Nephron progenitor cell (in vitro differentiated cells): ENCODE measurements at places on chromosomes 16 and 17.

DNA sequence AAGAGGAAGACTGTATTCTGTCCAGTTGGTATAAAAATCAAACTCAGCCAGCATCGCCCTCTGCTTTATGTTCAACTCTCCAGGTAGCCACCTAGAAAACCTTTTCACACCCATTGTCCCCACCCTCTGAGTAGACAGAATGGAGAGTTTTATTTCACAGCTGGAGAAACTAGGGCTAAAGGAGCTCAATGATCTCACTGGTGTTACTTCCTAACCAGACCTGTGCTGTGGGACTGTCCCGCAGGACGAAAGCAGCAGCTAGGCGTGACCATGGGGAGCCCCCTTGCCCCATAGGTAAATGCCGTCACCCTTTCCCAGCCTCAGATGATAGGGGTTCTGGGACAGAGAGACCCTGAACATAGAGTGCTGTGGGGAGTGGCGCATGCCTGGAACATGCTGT, 67.7 kb downstream of the CYLD start:
- DNase-seq: no peak

DNA sequence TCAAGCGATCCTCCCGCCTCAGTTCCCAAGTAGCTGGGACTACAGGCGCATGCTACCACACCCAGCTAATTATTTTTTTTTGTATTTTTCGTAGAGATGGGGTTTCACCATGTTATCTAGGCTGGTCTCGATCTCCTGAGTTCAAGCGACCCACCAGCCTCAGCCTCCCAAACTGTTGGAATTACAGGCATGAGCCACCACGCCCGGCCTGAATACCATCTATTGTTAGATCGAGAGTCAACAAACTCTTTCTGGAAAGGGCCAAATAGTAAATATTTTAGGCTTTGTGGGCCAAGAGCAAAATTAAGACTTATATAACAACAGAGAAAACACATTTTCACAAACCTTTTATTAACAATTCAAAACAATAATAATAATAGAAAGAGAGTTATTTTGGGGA, 41.6 kb downstream of the MEOX1 start:
- no peak for DNase-seq

GRCh38 chr16:78323315-78323714, 223.9 kb downstream of the WWOX start:
- no peak for DNase-seq

GRCh38 chr17:40451420-40451819, 8.2 kb downstream of the IGFBP4 start:
- DNase-seq: no peak

DNA sequence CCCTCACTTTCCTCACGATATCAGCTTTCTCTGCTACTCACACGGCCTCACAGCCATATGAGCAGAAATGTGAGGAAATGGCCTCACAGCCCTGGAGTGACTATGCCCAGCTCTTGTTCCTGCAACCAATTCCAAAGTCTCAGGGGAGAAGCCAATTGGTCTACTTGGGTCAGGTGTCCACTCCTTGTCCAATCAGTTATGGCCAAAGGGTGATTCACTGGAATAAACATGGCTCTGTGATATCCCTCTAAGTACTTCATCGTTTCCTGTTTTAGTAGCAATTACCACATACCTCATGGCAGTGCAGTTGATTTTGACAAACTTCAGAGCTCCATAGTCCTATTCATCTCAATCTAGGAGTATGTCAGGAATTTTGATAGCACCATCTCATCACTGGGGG, 195.4 kb downstream of the KATNIP start:
- no peak for DNase-seq
